ENCODE measurements at places on chromosomes 1 and 21. TPM values are rescaled to one million over a fixed set of nuclear protein-coding genes. Genes with fewer than 3 reads are reported as not detected.

SLC41A1 gene
- polyA plus RNA-seq: 198 TPM

L1TD1 gene
- polyA plus RNA-seq: 0.29 TPM

LORICRIN gene
- polyA plus RNA-seq: not detected

DNA sequence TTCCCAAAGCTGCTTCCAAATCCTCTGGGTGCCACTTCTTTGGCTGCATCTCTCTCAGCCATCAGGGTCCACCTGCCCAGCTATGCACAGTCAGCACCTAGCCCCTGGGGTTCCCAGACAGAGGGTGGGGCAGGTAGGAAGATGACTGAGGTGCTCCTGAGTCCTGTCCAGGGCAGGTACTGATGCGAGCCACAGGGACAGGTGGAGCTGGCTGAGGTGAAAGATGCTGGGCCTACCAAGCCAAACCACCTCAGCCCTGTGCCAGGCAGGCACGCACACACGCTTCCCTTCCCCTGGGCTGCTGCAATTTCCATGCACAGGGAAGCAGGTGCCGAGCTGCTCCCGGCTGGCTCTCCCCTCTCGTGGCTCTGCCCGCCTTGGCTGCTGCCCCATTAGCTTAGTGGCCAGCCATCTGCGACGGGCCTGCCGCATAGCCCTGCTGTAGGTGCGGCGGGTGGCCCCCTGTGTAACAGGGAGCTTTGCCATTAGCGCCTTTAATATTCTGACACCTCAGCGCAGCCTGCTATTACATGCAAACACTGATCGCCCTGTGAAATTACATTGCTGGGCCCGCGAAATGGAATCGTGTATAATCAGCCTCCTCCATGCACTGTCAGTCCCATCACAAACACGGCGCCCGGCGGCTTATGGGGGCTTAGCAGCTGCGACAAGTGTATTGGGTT, 38.9 kb downstream of the DMAP1 start:
- no peak for DNase-seq

- no peak for DNase-seq
Observed at GRCh38 chr1:37480125-37480466, 5.7 kb downstream of the ZC3H12A start.

GRCh38 chr1:28482138-28482537, 23.7 kb upstream of the RCC1 start:
- no peak for DNase-seq

DNA sequence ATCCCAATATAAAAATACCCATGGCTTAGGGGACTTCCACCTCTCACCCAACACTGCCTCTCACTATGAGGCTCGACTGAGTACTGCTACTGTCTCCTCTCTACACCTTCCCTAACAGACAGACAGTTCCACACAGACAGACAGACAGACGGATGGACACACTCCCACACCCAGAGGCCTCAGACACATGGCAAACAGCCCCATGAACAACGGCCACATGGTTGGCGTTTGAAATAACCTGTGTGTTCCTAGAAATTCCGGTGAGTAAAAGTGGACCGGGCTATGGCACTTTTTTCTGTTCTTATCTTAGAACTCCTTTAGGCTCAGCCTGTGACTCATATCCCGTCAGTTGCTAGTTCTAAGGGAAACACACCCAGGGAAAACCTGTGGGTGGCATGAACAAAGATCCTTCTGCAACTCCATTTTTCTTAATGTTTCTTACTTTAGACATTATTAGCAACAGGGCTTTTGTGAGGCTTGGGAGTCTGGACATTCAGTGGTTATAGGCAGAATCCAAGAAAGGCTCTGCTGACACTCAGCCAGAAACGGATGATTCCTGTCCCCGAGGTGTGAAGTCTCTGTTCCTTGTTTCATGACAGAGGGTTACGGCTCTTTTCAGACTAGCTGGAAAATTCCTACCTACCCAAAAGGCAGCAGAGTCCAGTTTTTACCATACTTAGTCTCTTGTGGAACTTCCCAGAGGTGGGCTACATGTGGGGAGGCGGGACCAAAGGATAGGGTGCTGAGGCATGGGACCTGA, 90.5 kb upstream of the TLR5 start:
- DNase-seq: no peak

DNA sequence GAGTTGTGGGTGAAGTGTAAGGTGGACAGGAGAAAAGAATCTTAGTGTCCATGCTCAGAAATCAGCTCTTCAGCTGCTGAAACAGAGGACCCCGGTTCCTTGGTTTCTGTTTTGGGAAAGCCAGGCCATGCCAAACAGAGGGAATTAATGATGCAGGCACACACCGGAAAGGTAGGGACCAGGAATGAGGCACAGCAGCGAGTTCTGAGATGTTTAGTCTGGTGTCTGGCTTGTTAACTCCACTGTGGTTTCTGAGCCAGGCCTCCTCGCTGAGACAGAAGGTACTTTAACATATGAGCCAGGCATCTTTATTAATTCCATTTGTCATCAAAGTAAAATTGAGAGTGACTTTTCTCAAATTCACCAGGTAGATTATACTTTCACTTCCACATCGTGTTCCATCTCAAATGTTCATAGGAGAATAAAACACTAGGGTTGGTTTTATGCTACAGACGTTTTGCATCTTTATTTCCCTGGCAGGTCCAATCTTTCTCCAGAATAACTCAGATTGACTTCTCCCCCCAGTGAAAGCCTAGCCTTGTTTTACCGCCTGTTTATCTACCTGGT, 23.5 kb downstream of the LRRC8D start:
- DNase-seq: no peak

DNA sequence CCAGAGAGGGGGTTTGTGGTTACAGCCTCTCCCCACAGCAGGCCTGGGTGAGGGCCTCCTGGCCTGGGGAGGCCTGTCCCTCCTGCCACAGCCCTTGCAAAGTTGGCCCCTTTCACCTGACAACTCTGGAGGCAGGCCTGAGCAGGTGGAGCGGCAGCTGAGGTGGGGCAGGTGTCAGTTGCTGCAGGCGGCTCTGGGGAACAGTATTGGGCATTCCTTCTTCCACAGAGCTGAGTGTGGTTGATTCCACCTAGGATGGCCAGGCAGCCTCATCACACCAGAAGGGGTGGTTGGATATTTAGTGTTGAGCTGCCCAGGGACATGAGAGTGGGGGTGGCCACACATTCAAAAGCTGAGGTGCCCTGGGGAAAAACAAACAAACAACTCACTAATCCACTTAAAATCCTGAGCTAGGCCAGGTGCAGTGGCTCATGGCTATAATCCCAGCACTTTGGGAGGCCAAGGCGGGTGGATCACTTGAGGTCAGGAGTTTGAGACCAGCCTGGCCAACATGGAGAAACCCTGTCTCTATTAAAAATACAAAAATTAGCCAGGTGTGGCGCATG, 31.1 kb downstream of the PIGP start:
- DNase-seq: no peak

DNA sequence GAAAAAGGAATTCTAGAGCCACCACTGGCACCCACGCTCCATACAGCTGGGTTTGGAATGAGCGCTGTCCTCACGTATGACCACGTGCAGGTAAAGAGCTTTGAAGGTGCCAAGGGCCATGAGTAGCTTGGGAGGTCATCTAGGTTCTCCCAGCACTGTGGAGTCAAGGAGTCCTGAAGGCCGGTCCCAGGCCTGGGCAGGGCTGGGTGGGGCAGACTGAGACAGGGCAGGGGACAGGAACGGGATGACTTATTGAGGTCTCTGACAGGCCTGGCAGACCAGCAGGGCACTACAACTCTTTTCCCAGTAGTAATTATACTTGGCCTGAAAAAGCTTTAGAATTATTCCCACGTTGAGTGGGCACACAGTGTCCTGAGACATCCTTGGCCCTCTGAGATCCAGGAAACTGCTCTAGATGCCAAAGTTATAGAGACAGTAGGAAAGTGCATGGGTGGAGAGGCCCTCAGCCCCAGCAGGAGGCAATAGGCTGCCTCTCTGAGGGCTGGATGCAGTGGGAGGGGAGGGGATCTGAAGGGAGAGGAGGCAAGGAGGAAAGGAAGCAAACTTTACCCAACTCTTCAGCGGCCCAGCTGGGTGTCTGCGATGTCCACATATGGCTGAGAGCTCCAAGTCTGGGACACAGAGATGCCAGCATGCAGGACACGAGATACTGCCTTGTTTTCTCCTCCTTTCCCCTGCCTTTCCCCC, 1.8 kb upstream of the CDA start:
- DNase-seq: no peak

GRCh38 chr1:161066694-161067093, 3.0 kb downstream of the ARHGAP30 start:
- DNase-seq: no peak

Measured in heart left ventricle (tissue), 16 donors.